ENCODE measurements at places on chromosomes 1 and 21. TPM values are rescaled to one million over a fixed set of nuclear protein-coding genes. Genes with fewer than 3 reads are reported as not detected.

The EDARADD gene
- 14.4 TPM for total RNA-seq

The KRTAP11-1 gene
- not detected for total RNA-seq

The FLG2 gene
- total RNA-seq: not detected

The USH2A gene
- 0.11 TPM for total RNA-seq

The PDIK1L gene
- total RNA-seq: 5.5 TPM

The CD34 gene
- not detected for total RNA-seq

The CCNL2 gene
- 147 TPM for total RNA-seq

The NR5A2 gene
- total RNA-seq: 9.1 TPM

The RGS4 gene
- total RNA-seq: 0.23 TPM

The SPRR1B gene
- not detected for total RNA-seq

The WNT3A gene
- total RNA-seq: 0.09 TPM

The NTNG1 gene
- not detected for total RNA-seq

The C1orf167 gene
- total RNA-seq: 0.97 TPM

The PKP1 gene
- total RNA-seq: not detected

The BSND gene
- not detected for total RNA-seq

The PEX14 gene
- total RNA-seq: 22.2 TPM

The CNR2 gene
- not detected for total RNA-seq

The SMCP gene
- not detected for total RNA-seq

The ADORA1 gene
- total RNA-seq: 46.0 TPM

The AADACL3 gene
- total RNA-seq: not detected

The ADGRB2 gene
- total RNA-seq: 2.2 TPM

The XCL1 gene
- total RNA-seq: 3.9 TPM

The CCDC28B gene
- 3.7 TPM for total RNA-seq

The ST6GALNAC5 gene
- 0.14 TPM for total RNA-seq

The OPRD1 gene
- total RNA-seq: 0.07 TPM

The ACKR1 gene
- total RNA-seq: not detected

The HFM1 gene
- total RNA-seq: 0.26 TPM

The FALEC gene
- 0.63 TPM for total RNA-seq

The FHAD1 gene
- total RNA-seq: not detected

The TIE1 gene
- total RNA-seq: not detected

The GFI1 gene
- total RNA-seq: 1.8 TPM

The LAMC2 gene
- 34.9 TPM for total RNA-seq

The DCLRE1B gene
- 6.0 TPM for total RNA-seq

The INPP5B gene
- total RNA-seq: 18.8 TPM

The ANGPTL7 gene
- total RNA-seq: not detected

The EFHD2 gene
- total RNA-seq: 30.3 TPM

The SLC9C2 gene
- not detected for total RNA-seq

The PLA2G2A gene
- 13.0 TPM for total RNA-seq

The REN gene
- not detected for total RNA-seq

The AQP10 gene
- 1.3 TPM for total RNA-seq

The TNNT2 gene
- total RNA-seq: 7.3 TPM

The TRIM67 gene
- total RNA-seq: 0.58 TPM

The PALMD gene
- not detected for total RNA-seq

The CYP4Z1 gene
- not detected for total RNA-seq

The KIF26B gene
- 4.9 TPM for total RNA-seq

The FMN2 gene
- total RNA-seq: not detected

The PGLYRP3 gene
- not detected for total RNA-seq
